ENCODE measurements at places on chromosomes 6 and 20. TPM values are rescaled to one million over a fixed set of nuclear protein-coding genes. Genes with fewer than 3 reads are reported as not detected.
A peak's percentile ranks its signal among the peaks of the same experiment; 100 is the strongest.

ITPR3 gene
- total RNA-seq: 40.5 TPM

ADAM33 gene
- total RNA-seq: 0.18 TPM

ETV7 gene
- 0.58 TPM for total RNA-seq

- H3K27me3 ChIP-seq: no peaks in the 10 kb centered on the region
- H3K4me3 ChIP-seq: no peak overlapping the region
- peaks cover 3% of the 10 kb centered on the region for H3K4me1 ChIP-seq
- peaks cover 27% of the 10 kb centered on the region for H3K36me3 ChIP-seq
- no peak overlapping the region for H3K27ac ChIP-seq
- no peak for DNase-seq
Measured at GRCh38 chr6:43220439-43220951, 8.8 kb downstream of the DNPH1 start.

- DNase-seq: no peak
- H3K27me3 ChIP-seq: peaks cover 2% of the 10 kb centered on the region
- H3K27ac ChIP-seq: no peak overlapping the region
- no peaks in the 10 kb centered on the region for H3K36me3 ChIP-seq
Measured at GRCh38 chr20:36314734-36315544, 8.8 kb downstream of the DLGAP4 start.

DNA sequence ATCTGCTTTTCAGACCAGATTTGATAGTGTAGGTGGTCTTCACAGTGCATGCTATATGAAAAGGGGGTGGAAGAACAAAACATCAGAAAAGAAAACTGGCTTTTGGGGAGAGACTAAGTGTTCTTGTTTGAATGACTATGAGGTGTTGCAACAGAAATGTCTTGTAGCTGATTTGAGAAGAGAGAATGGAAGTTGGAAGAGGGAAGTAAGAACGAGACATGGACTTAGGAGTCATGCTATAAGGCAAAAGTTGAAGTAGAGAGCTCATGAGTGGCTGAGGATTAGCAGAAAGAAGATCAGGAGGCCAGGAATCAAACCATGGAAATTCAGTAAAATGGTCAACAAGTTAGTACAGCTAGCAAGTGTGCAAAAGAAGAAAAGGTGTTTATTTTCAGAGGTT is 32.1 kb downstream of the FNDC1 start:
- no peaks in the 10 kb centered on the region for H3K27me3 ChIP-seq
- H3K36me3 ChIP-seq: no peaks in the 10 kb centered on the region
- H3K27ac ChIP-seq: no peak overlapping the region
- DNase-seq: no peak

L3MBTL3 gene
- 86.1 TPM for total RNA-seq

GRCh38 chr6:15968519-15968918 is 160.4 kb upstream of the MYLIP start:
- no peak for DNase-seq
- H3K4me3 ChIP-seq: no peak overlapping the region
- no peaks in the 10 kb centered on the region for H3K27me3 ChIP-seq
- no peaks in the 10 kb centered on the region for H3K36me3 ChIP-seq
- H3K4me1 ChIP-seq: no peaks in the 10 kb centered on the region

DNA sequence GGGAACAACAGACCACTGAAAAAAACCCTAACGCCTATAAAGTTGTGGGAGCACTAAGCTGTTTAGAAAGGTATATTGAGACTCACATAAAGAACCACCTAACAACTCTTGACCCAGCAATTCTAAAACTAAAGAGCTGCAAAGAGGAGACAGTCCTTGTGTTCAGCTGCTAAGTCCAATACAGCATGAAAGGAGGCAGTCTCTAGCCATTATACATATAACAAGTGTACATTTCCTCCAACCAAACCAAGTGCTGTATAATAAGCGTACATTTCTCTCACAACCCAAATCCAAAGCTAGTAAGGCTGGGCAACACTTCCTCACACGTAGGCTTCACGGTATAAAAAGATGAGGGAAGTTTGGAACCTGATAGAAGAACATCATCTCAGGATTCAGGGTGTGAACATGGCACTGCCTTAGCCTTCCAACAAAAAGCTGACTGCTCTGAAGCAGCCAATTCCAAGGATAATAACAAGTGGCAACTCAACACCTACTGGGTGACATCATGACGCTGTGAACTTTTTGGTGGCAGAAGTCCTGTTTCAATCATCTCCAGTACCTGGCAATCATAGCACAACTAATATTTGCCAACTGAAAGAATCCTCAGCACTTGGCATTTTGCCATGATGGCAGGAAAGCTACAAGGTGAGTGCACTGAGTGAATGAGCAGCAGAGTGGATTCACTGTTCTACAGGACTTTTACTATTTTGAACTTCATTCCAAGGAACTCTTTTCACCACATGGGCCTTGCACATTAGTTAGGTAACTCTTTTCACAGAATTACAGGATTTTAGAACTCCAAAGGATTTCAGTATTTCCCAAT is 16.6 kb downstream of the TBC1D20 start:
- H3K4me1 ChIP-seq: peaks cover 6% of the 10 kb centered on the region
- peaks cover 13% of the 10 kb centered on the region for H3K36me3 ChIP-seq
- H3K27ac ChIP-seq: no peak overlapping the region
- no peak overlapping the region for H3K4me3 ChIP-seq

GRCh38 chr20:33232486-33233072 is 3.2 kb upstream of the BPIFA1 start:
- no peak overlapping the region for H3K27ac ChIP-seq
- DNase-seq: no peak
- H3K4me1 ChIP-seq: no peaks in the 10 kb centered on the region
- no peaks in the 10 kb centered on the region for H3K36me3 ChIP-seq

- peaks cover 8% of the 10 kb centered on the region for H3K36me3 ChIP-seq
- no peak overlapping the region for H3K27ac ChIP-seq
- H3K4me3 ChIP-seq: no peak overlapping the region
- no peaks in the 10 kb centered on the region for H3K27me3 ChIP-seq
- no peak for DNase-seq
Measured at GRCh38 chr20:32731882-32732266, 11.4 kb downstream of the COMMD7 start.

REM1 gene
- total RNA-seq: not detected

GRCh38 chr6:158645064-158646022 is 800 bp upstream of the DYNLT1 start:
- H3K36me3 ChIP-seq: no peaks in the 10 kb centered on the region
- no peaks in the 10 kb centered on the region for H3K27me3 ChIP-seq
- H3K4me1 ChIP-seq: peaks cover 30% of the 10 kb centered on the region
- H3K27ac ChIP-seq: peak overlapping the region; percentile 92

- peaks cover 1% of the 10 kb centered on the region for H3K27me3 ChIP-seq
- H3K4me3 ChIP-seq: no peak overlapping the region
- no peaks in the 10 kb centered on the region for H3K4me1 ChIP-seq
- H3K27ac ChIP-seq: no peak overlapping the region
- no peaks in the 10 kb centered on the region for H3K36me3 ChIP-seq
Measured at GRCh38 chr6:89066940-89067646, 13.5 kb upstream of the PNRC1 start.

DNA sequence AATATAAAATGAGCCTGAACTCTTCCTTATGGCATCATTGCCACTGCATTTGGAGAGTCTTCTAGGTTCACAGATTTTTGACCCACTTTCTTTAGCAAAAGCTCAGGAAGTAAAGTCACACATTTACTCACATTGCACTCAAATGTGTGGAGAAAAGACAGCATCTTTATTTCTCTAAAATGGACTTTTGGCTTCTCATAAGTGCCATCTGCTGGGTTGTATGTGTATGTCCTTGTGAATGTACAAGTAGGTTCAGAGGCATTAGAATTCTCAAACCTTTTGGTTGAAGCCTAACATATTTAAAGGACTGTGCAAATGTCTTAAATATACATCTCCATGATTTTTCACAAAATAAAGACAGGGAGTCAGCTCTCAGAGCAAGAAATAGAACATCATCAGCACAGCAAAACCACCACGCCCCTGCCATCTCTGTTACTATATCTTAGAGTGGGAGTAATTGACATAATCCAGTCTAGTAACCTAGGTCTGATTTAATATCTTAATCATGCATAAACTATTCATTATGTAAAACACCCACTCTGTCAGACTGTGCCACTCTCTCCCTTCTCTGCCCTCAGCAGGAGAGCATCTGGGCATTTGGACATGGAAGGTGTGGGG is 42.2 kb upstream of the SPTLC3 start:
- H3K36me3 ChIP-seq: no peaks in the 10 kb centered on the region
- no peak overlapping the region for H3K4me3 ChIP-seq
- peaks cover 3% of the 10 kb centered on the region for H3K4me1 ChIP-seq
- DNase-seq: peak; percentile 45
- H3K27ac ChIP-seq: no peak overlapping the region

GRCh38 chr6:46772762-46773161 is 20.4 kb upstream of the MEP1A start:
- H3K36me3 ChIP-seq: no peaks in the 10 kb centered on the region
- no peak overlapping the region for H3K4me3 ChIP-seq
- DNase-seq: no peak
- no peak overlapping the region for H3K27ac ChIP-seq

Data from endothelial cell of umbilical vein (primary cell).